Breast epithelium (tissue), 4 donors: ENCODE measurements at places on chromosomes 13 and 19.

GRCh38 chr13:80239571-80240255 lies 101.2 kb downstream of the SPRY2 start:
- DNase-seq: no peak

GRCh38 chr13:114078461-114079451 lies 53.7 kb downstream of the RASA3 start:
- DNase-seq: peak; percentile 49

- DNase-seq: no peak
Observed at GRCh38 chr13:110466266-110466915, 95.1 kb downstream of the RAB20 start.

DNA sequence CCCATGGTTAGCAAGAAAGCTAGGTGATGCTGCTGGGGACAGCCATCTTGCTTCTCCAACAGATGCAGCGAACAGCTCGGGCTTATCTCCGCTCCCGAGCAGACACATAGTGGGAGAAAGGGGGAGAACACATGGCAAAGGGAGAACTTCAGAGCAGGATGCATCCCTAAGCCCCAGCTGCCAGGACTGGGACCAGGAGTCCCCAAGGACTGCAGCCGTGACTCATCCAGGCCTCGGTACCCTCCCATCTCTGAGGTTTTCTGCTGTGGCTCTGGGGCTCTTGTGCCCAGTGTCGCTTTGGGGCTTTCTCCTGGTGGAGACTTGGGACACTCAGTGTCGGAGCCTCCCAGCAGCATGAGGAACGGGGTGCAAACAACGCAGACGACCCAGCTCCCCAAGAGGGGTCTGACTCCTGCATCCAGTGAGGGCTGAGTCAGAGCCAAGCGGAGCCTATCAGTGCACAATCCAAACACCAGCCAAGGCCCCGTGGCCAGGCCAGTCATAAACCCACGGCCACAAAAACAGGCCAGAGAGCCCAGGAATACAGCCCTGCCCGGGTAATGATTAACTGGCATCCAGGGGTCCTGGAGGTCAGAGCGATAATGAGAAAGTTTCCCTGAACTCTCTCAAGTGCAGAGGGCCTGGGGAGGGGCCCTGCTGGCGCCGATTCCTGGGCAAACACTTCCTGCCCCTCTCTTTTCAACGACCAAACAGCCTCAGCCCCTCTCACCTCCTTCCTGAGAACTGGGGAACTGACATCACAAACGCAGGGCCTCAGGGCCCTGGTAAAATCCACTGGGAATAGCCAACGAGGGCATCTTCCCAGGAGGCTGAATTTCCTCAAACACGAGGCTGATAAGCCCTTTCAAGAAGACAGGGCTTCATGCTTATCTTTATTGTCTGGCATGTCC lies 202.9 kb downstream of the USP12 start:
- no peak for DNase-seq

DNA sequence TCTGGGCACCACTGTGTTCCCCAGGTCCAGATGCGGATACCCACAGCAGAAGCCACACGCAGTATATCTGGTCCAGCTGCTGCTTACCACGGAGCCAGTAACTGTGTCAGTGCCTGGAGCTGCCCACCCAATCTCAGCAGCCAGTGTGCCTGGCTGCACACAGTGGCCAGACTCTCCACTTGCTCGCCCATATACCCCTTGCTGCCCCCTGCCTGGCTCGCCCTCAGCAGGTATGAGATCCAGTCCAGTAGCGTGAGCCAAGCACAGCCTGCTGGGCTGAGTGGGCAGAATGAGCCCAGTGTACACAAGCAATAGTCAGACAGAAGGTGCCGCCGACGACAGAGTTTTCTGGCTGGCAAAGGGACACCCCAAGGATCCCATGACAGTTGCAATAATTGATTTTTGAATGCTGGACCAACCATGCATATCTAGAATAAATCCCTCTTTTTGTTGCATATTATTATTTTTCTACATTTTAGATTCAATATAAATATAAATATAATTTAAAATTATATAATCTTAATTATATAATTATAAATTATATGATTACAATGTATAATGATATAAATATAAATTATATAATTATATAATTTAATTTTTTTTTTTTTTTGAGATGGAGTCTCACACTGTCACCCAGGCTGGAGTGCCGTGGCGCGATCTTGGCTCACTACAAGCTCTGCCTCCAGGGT lies 918.8 kb upstream of the MIR17HG start:
- DNase-seq: no peak

DNA sequence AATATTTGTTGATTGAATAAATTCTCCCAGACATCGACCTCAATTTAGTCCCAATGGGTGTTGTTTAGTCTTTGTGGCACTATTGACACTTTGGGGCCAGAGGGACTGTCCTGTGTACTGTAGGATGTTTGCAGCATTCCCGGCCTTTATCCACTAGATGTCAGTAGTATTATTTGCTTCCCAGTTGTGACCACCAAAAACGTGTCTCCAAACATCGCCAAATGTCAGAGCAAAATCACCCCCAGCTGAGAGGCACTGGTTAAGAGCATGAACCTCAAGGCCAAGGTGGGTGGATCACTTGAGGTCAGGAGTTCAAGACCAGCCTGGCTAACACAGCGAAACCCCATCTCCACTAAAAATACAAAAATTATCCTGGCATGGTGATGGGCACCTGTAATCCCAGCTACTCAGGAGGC lies 15.4 kb downstream of the NLRP12 start:
- DNase-seq: no peak

GRCh38 chr13:112968910-112969691 lies at the start of gene MCF2L:
TSS of gene MCF2L (plus strand) at chr13:112969214. CDS start at chr13:112969380, 166 bp downstream.
- no peak for DNase-seq

- no peak for DNase-seq
Observed at GRCh38 chr13:24982333-24982999, 113.5 kb upstream of the PABPC3 start.

DNA sequence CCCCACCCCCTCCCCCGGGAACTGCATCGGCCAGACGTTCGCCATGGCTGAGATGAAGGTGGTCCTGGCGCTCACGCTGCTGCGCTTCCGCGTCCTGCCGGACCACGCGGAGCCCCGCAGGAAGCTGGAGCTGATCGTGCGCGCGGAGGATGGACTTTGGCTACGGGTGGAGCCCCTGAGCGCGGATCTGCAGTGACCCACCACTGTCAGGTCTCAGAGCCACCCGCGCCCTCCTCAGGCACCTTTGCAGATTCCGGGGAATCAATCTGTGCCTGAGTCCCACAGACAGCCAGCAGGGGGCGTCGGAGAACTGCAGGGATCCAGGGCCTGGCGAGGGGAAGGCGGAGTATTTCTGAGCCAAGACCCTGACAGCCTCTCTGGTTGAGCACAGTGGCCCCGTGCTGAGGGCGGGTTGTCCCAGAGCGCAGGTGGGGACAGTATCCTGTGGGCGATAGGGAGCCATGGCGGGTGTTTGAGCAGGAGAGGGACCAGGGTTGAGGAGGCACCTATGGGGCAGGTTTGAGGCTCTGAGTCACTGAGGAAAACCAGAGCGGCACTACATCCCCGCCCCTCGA lies 30.4 kb upstream of the CYP4F8 start:
- DNase-seq: peak; percentile 87

- no peak for DNase-seq
Observed at GRCh38 chr13:34555988-34556387, 386.1 kb upstream of the NBEA start.

DNA sequence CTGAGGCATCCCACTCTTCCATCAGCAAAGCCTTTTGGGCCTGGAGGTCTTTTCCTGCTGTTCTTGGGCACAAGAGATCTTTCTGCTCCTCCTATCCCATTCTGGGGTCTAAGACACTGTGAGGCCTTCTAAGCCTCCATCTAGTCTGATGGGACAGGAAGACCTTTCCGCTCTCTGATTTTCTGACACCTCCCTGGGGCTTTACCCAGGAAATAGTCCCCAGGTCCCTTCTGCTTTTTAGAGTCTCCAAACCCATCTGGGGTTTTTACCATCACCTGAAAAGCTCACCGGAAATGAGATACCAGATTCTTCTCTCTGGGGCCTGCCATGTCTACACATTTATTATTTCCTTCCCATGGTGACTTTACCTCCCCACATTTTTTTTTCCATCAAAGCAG lies 21.1 kb downstream of the CLEC17A start:
- DNase-seq: no peak

GRCh38 chr19:14409146-14410023 lies 9.8 kb downstream of the DDX39A start:
- DNase-seq: no peak

DNA sequence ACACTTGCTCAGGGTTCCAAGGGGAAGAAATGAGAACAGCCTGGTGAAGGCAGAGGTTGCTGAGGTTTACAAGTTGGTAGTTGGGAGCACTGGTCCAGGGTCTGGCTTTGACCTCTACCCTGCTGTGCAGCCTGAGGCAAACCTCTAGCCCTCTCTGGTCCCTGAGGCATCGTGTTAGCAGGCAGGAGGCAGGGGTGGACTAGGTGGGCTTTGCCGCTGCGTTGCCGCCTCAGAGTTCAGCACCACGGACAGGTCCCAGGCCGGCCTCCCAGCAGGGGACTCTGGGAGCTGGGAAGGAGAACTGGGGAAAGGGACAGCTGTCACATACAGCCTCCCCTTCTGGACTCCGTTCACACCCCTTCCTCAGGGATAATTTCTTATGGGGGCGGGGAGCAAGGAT lies 3.1 kb downstream of the NCAN start:
- DNase-seq: no peak

DNA sequence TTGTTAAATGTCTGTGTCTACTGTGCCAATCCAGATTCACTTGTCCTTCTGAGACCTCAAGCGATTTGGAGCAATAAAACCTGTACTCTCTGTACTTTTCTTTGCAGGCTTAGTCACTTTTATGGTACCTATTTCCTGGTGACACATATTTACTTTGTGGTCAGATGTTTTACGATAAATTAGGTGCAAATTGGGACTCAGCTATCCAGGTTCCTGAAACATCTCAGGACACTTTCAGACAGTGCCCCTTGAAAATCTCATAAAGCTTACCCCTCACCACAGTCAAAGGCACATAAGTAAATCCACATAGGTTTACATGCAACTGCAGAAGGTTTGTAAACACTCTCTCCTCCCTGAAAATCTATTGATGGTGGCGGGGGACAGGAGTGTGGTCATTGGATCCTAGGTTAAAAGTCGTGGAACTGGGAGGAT lies 438.8 kb downstream of the EFNB2 start:
- no peak for DNase-seq

GRCh38 chr13:64930636-64931035 lies 2299.5 kb downstream of the PCDH9 start:
- DNase-seq: no peak

GRCh38 chr13:76965759-76966421 lies 17.6 kb downstream of the ACOD1 start:
- no peak for DNase-seq

DNA sequence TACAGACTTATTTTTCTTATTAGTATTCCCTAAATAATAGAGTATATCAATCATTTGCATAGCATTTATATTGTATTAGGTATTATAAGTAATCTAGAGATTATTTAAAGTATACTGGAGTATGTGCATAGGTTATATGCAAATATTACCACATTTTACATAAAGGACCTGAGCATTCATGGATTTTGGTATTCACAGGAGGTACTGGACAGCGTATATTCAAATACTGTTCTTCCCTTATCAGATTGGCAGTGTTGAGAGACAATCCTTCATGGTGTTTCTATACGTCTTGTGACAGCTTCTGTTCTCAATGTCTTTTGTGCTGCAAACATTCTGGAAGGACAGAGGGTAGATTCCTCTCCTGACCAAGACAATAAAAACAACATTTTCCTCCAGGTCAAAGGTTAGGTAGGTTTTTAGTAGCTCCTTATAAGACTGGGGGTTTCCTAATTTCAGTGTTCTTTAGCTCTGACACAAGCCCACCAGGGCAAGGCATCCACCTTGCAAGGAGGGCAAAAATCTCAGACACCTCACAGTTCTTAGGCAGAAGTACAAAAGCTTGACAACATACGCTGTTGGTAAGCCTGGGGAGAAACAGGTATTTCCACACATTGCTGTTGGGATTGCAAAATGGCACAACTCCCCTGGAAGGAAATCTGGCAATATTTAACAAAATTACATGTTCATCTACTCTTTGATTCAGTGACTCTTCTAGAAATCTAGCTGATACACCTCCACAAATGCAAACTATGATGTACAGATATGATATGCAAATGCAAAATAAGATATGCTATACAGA lies 20.6 kb upstream of the PCCA start:
- no peak for DNase-seq

DNA sequence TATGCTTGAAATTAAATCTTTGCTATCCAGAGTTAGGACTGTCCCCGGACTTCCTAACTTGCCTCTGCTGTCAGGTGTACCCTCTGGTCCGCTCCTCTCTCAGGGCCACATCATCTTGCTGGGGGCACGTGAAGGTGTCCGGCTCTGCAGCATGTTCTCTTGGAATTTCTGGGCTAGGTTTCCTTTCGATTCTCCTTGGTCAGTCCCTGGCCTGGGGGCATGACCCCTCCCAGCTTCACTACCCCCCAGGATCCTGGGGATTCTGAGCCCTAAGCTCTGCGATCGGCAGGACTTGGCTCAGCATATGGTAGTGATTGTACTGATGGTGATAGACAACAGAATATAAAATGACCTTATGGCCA lies 5.1 kb upstream of the GPI start:
- no peak for DNase-seq

GRCh38 chr19:58439576-58440554 lies at the start of gene ZNF132:
TSS of gene ZNF132 (minus strand) at chr19:58440153. CDS start at chr19:58439821, 332 bp downstream.
- DNase-seq: peak; percentile 99

GRCh38 chr19:3249408-3249807 lies 24.9 kb downstream of the CELF5 start:
- no peak for DNase-seq

DNA sequence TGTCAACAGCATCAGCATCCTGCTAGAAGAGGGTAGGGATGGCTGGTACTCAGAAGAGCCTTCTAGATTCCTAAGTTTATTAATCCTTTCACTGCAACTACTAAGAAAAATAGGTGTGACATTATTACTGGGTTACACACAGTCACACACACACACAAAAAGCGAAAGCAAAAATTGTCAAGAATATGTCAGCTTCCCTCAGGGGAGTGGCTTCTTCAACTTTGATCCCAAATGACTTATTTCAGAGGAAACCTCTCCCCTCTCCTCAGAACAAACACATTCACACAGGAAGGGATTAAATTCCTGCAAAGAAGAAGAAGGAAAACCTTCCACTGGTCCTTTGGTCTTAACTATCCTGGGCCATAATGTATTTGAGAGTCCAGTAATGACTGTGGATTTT lies 20.1 kb upstream of the IGFL1 start:
- no peak for DNase-seq

GRCh38 chr13:113455384-113455783 lies 2.1 kb upstream of the ADPRHL1 start:
- DNase-seq: no peak

DNA sequence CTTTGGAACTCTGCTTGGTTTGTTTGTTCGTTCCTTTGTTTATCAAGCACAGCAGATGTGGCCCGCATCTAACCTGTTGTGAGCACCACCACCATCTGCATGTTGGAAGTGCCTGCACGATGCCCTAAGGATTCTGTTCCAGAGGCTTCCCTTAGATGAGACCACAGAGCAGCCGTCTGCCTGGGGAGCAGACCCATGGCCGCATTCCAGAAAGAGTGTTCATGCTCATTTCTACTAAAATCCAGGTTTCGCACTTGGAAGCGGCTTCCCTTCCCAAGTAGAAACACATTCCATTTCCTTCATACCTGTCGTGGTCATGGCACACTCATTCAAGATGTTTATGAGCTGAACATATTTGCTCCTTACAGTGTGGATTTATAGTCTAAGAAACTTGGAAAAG lies 27.2 kb downstream of the COL4A2 start:
- DNase-seq: no peak

GRCh38 chr13:98517576-98518310 lies 59.2 kb downstream of the STK24 start:
- no peak for DNase-seq
